CD4-positive, alpha-beta T cell (primary cell): ENCODE measurements at places on chromosomes 12 and 14. TPM values are rescaled to one million over a fixed set of nuclear protein-coding genes. Genes with fewer than 3 reads are reported as not detected.

- no peak for DNase-seq
These were observed 7.4 kb downstream of the SMOC1 start for GRCh38 chr14:69886453-69887242.

GRCh38 chr12:66403746-66404145 lies 101.5 kb downstream of the HELB start:
- DNase-seq, result no peak

GRCh38 chr14:65054471-65055085 lies 47.7 kb downstream of the MAX start:
- no peak for DNase-seq

- no peak for DNase-seq
These were observed 29.1 kb downstream of the SYNE2 start for GRCh38 chr14:63881926-63882325.

DNA sequence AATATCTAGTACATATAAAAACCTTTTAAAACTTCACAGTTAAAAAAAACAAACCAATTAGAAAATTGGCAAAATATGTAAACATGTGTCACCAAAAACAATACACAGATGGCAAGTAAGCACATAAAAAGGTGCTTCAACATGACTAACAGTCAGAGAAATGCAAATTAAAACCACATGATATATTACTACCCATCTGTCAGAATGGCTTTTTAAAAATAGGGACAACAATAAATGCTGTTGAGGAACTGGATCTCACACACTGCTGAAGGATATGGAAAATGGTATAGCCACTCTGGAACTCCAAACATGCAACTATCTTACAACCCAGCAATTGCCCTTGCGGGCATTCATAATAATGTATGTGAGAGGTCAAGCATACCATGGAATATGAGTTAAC lies 1153.6 kb downstream of the FLRT2 start:
- no peak for DNase-seq

- DNase-seq, result no peak
These were observed 44.0 kb upstream of the NAV3 start for GRCh38 chr12:77786675-77787074.

Gene LRFN5
- not detected for total RNA-seq

- no peak for DNase-seq
These were observed 270.4 kb downstream of the NEDD1 start for GRCh38 chr12:97177481-97177880.

DNA sequence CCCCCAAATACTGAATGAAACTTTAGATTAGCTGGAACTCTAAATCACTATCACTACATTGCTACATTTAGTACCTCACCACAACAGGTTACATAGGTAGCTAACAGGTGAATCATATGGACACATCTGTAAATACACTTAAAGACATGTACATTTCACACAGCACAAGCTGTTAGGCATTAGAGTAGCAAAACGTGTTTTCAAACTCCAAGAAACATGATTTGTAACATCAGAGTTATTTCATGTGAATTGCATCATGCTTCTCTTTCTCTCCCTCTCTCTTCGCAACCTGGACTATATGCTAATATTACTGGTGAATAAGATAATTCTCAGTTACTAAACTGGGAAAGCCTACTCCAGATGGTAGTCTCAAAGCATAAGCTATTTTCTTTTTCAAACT lies 4.3 kb downstream of the SEL1L start:
- no peak for DNase-seq

DNA sequence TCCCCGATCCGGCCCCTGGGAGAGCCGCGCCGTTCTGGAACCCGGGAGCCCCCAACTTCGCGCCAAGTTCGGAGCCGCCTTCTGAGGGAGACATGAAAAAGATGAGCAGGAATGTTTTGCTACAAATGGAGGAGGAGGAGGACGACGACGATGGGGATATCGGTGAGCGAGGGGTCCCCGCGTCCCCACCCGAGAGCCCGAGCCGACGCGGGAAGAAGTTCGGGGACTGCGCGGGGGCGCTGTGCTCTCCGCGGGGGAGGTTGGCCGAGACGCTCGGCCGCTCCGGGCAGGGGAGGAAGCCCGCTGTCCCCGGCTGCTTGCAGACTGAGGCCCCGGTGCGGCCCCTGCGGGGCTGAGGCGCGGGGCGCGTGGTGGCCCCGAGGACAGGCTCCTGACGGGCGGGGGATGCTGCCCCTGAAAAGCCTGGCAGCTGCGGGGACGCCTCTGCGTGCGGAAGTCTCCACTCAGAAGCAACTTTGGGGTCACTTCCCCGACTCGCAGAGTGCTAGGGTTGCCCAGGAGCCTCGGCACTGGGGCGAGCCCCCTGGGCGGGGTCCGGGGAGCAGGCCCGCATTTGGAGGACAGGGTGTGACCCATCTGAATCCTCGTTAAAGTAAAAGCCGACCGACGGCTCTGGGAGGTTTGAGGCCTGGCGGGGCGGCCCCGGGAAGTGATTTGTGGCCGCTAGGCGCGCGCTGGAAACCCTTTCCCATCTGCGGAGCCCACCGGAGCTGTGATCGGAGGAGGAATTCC lies 511 bp downstream of the ANO6 start:
- DNase-seq, result peak; percentile 26

GRCh38 chr14:58488550-58488949 lies 61.0 kb downstream of the KIAA0586 start:
- DNase-seq, result no peak

GRCh38 chr14:94354638-94355185 lies 31.6 kb upstream of the SERPINA6 start:
- no peak for DNase-seq

GRCh38 chr14:41298328-41298690 lies 308.4 kb upstream of the LRFN5 start:
- no peak for DNase-seq

Gene PLEK2
- total RNA-seq, result 1.4 TPM

Gene PLEKHG7
- not detected for total RNA-seq

DNA sequence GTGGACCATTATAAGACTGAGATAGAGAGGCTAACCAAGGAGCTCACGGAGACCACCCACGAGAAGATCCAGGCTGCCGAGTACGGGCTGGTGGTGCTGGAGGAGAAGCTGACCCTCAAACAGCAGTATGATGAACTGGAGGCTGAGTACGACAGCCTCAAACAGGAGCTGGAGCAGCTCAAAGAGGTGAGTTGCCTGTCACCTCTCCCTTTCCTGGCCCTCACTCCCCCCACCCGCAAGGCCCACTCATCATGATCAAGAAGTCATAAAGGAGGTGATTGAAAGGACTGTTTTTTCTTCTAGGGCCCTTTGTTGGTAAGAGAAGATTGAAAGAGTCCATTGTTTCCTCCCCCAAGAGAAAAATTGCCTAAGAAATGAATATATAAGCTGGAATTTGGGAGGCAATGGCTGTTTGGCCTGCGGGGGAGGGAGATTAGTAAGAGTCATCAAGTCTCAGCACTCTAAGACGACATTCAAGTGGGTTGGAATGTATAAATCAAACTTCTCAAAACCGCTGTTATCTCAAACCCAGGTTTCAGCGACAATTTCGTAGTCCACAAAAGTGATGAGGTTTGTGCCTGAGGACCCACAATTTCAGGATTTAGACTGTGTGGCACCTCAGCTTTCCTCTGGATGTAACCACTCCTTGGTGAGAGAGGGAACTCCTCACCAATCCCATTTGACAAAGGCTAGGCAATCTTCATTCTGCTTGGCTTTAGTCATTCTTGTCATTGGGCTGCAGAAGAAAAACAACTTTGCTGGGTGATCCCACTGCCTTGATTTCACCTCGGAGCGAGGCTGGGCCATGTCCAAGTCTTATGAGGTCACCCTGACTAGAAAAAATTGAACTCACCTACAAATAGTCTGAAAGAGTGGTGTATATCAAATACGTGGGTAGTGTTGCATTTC lies 966 bp downstream of the BICD1 start:
- peak; percentile 21 for DNase-seq

Gene RFLNA
- total RNA-seq, result not detected

Gene IGF1
- total RNA-seq, result not detected

Gene RBM23
- 87.9 TPM for total RNA-seq

DNA sequence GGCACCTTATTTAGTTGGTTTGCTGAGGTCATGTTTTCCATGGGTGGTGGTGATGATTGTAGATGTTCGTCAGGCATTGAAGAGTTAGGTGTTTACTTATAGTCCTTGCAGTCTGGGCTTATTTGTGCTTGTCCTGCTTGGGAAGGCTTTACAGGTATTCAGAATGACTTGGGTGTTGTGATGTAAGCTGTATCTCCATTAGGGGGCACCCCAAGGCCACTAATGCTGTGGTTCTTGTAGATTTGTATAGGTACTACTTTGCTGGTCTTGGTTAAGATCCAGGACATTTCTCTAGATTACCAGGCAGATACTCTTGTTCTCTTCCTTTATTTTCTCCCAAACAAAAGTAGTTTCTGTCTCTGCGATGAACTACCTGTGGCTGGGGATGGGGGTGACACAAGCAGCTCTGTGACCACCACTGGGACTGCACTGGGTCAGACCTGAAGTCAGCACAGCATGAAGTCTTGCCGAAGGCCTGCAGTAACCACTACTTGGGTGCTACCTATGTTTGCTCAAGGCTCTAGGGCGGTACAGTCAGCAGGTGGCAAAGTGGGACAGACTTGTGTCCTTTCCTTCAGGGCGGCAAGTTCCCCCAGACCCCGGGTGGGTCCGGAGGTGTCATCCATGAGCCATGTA lies 35.8 kb upstream of the FBXO33 start:
- no peak for DNase-seq

GRCh38 chr12:132633901-132634300 lies 15.3 kb downstream of the P2RX2 start:
- DNase-seq, result no peak

- DNase-seq, result no peak
These were observed 201.2 kb downstream of the SYNE2 start for GRCh38 chr14:64053694-64054669.

- no peak for DNase-seq
These were observed 178.4 kb upstream of the PARP11 start for GRCh38 chr12:4051596-4051995.

GRCh38 chr14:61455351-61455750 lies 134.0 kb downstream of the PRKCH start:
- no peak for DNase-seq

DNA sequence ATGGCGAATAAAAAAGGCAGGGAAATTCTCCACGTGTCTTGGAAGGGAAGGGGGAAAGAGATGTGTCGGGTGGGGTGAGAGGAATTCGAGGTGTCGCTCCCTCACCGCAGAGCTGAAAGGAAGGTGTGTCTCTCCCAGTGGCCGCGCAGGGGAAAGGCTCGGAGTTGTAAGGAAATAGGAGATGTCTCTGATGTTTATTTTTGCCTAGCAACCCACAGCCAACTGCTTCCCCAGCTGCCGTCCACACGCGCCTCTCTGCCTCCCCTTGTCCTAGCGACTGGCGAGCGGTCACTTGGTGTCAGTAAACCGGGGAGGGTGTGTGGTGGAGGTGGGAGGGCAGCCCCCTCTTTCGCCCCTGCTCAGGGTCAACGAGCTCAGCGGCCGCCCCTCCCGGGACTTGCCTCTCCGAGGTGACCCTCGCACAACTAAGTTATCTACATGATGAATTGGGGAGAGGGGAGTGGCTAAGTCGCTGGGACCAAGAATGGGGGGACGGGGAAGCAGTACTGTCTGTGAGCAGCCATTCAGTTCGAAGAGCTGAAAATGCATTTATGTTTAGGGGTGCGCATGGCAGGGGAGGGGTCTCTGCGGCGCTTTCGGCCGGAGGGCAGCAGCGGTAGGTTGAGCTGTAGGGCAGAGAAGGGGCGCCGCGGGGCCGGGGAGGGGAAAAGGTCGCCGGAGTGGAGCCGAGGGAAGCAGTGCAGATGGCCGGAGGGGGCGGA lies 585 bp upstream of the DYRK2 start:
- peak; percentile 36 for DNase-seq

DNA sequence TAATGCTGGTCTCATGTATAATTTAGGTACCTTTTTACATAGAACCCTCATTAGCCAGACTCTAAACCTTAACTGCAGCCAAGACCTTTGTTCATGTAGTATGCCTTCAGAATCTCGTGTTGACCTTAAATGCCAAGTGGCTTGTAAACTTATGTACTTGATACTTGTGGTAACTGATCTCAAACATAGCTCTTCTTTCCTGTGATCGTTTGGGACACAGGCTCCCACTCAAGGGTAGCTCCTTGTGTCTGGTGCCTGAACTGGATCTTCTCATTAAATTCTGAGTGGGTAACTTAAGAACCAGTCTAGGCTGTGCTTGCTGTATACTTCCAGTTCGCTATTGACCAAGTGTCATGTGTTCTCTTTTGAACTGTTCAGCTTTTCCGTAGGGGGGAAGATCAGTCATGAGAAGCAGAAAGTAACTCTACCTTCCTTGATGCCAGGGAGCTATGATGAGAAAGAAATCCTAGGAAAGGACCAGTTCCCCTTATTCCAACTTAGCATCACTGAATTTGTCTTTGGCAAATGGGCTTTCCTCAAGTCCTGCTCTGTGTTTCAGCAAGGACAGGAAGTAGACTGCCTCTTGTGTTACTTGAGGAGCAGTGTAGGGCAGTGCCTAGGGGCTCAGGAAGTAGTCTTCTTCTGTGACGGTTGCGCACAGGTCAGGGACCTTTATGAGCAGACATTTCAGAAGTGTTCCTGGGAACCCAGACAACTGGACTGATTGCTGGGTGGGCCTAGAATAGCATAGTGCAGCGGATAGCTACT lies 2.5 kb downstream of the LGALS3 start:
- no peak for DNase-seq

DNA sequence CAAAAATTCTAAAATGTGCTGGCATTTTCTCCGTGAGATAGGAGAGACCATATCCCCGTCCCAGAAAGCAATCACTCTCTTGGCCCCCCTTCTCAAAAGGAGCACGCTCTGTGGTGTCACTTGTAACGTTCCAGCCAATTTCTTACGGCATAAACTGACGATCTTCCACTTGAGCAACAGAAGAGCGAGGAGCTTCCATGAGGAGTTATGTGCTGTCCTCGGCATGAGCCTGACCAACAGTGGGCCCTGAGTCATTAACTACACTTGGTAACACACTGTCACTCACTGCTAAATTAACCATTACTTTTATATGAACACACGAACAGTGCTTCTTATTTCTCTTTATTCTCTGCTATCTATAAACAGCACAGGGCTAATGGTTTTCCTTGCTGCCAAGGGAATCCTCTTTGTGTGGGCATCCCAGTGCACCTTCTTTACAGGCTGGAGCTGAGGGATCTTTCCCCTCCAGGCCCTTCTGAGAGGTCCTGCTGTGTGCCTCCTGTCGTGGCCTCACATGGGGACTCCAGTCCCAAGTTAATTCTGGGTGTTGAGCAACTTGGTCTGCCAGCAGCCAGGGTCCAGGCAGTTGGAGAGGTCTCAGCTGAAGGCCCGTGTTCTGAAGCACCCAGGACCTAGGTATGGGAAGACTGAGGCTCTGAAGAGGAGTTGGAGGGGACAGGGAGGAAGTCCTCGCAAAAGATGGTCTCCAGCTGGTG lies 9.4 kb downstream of the SLC6A13 start:
- no peak for DNase-seq

- DNase-seq, result no peak
These were observed 33.7 kb upstream of the TEAD4 start for GRCh38 chr12:2925322-2925995.
